ENCODE measurements at places on chromosomes 2 and 18. TPM values are rescaled to one million over a fixed set of nuclear protein-coding genes. Genes with fewer than 3 reads are reported as not detected.

DNA sequence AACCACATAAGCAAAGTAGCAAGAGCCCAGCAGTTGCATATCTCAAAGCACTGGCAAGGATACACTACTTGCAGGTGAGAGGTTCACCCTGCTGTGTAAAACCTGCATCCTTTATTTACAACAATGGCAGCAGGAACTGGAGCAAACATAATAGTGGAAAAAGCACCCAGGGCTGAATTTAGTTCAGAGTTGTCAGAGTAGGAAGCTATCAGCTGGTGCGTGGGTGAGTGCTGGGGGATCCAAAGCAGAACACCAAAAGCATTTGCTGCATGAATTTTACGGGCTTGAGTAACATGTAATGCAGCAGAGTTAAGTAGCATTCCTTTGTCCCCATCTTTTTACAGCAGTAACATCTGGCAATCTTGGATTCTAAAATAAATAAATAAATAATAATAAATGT, 73.5 kb upstream of the SRD5A2 start:
- DNase-seq: no peak

GRCh38 chr2:232491139-232491780, 3.6 kb upstream of the ECEL1 start:
- no peak for DNase-seq

DNA sequence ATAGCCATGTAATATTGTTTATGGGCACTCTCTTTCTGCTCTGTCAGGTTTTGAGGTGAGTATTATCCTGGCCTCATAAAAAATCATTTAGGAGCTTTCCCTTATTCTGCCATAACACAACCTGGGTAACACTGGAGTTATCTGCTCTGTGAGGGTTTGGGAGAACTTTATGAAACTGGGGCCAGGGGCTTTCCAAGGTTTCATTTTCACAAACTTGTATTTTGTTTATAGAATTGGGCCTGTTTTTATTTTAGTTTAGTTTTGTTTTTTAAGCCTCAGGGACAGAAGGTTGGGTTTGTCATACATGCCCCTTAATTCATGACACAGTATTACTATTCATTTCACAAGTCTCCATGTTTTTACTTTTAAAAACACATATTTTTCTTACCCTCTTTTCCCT, 83.5 kb downstream of the IRS1 start:
- DNase-seq: no peak

GRCh38 chr2:72755647-72756423, 70.0 kb downstream of the EXOC6B start:
- no peak for DNase-seq

Gene ABCG5
- 0.14 TPM for total RNA-seq

Gene SPP2
- not detected for total RNA-seq

All from activated T-helper 2 cell treated with anti-CD3 and anti-CD28 coated beads, Interferon-gamma antibody, Interleukin-2, Interleukin-4, amounts not matched to agents 10 μg/mL and 5 μg/mL and 100 μg/mL, durations not matched to agents 14 hours and 24 hours and 36 hours (primary cell).